ENCODE measurements at places on chromosomes 3 and 15. TPM values are rescaled to one million over a fixed set of nuclear protein-coding genes. Genes with fewer than 3 reads are reported as not detected.

- DNase-seq = no peak
Measured at GRCh38 chr3:194318511-194319161, 32.5 kb downstream of the CPN2 start.

- no peak for DNase-seq
Measured at GRCh38 chr3:66411961-66412887, 88.6 kb downstream of the LRIG1 start.

The CCDC13 gene
- 0.39 TPM for total RNA-seq

The CYP1A2 gene
- not detected for total RNA-seq

DNA sequence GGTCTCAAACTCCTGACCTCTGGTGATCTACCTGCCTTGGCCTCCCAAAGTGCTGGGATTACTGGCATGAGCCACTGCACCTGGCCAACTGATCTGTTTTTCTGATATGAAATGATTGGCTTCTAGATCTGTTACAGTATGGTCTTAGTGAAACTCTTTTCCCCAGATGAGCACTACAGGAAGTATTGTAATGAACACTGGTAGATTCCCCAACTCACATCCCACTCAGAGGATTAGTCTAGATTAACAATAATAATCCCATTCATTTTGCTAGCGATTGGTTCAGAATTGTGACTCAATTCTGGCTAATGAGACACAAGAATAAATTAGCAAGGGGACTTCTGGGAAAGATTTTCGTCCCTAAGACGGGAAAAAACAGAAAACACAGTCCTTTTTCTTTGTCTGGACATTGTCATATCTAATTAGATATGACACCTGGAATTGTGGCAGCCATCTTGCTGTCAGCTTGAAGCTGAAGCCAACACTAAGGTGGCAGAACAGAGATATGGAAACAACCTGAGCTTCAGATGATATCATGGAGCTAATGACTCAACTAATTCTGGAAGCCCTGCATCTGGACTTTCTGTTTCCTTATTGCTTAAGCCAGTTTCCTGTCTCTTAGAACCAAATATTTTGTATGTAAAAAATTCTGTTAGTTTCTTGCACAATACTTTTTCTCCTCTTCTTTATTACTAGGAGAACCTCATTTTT is 17.4 kb upstream of the NPTN start:
- DNase-seq = no peak

- DNase-seq = no peak
Measured at GRCh38 chr3:100245927-100246326, 14.9 kb upstream of the TBC1D23 start.

The RHOV gene
- total RNA-seq = not detected

The CCR5 gene
- not detected for total RNA-seq

The GOLGA8M gene
- total RNA-seq = 1.6 TPM

The RARB gene
- 11.7 TPM for total RNA-seq

The OSBPL10 gene
- total RNA-seq = 6.9 TPM

- DNase-seq = no peak
Measured at GRCh38 chr3:189756582-189757078, 125.4 kb downstream of the TP63 start.

The SCG5 gene
- total RNA-seq = 0.87 TPM

DNA sequence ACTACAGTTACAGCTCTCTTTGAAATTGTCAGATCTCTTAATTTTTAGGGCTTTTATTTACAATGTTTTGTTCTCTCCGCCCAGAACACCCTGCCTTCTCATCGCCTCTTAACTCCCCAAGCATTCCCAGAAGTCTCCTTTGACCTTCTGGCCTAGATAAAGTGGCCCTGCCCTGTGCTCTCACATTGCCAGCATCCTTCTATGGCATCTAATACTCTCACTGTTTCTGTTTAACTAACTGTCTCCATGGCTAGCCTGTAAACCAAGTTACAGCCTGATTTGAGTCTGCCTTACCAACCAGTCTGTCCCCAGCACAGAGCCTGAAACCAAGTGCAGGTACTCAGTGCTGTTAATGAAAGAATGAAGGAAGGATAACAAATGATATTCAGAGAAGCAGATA is 19.9 kb downstream of the COL8A1 start:
- DNase-seq = no peak

DNA sequence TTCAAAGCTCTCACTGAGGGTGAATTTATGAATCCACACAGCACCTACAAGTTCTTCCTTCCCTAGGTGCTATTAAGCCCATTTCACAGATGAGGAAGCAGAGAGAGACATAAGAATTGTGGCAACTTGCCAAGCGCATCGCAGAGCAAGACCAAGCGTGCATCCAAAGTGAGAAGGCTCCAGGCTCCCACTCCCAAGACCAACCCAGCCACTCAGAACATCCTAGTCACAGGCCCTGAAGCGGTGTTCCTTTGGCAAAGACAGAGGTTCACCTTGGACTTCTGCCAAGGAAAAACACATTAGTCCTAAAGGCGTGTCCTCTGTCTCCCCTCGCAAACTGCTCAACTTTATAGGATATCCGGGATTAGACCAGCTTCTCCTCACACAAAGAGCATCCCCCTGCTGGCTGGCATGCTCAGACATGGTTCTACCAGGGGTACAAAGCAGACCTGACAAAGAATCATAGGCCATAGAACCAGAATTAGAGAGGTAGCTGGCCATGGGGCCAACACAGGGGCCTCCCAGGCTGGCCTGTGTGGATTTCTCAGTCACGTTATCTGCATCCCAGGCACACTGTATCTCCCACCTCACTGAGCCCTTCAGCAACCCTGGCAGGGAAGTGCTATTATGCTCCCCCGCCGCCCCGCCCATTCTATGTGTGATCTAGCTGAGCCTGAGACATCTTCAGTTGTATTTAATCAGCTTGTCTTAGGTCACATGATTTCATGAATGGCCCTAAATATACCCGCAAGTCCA is 160.2 kb downstream of the FOXP1 start:
- no peak for DNase-seq

The TM4SF18 gene
- total RNA-seq = 2.4 TPM

GRCh38 chr3:46833346-46834300 is 29.6 kb downstream of the MYL3 start:
- no peak for DNase-seq

- no peak for DNase-seq
Measured at GRCh38 chr3:25385807-25386460, 42.1 kb upstream of the RARB start.

DNA sequence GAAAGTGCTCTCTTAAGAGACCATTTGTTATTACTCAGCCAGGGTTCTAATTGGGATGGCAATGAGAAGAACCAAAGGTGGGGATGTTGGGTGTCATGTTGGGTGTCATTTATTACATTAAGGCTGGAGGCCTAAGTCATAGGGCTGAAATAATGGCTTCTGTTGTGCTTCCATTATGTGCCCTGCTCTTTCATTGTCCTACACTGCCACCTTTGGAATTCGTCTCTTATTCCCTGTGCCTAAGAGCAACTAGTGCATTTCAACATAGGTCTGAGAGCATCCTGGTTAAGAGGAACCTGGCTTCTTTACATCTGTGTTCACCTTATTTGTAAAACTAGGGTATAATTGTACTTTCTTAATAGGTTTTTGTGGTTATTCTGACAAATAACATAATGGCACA is 32.2 kb downstream of the RIOX2 start:
- DNase-seq = no peak

The STRA6 gene
- total RNA-seq = 0.18 TPM

The SCN11A gene
- total RNA-seq = not detected

- no peak for DNase-seq
Measured at GRCh38 chr3:8474991-8475390, 26.6 kb upstream of the LMCD1 start.

The PAK6 gene
- 0.09 TPM for total RNA-seq

The FOXB1 gene
- total RNA-seq = not detected

- no peak for DNase-seq
Measured at GRCh38 chr3:83843716-83844115, 1115.1 kb upstream of the CADM2 start.

- DNase-seq = no peak
Measured at GRCh38 chr3:4290272-4290893, 12.8 kb upstream of the SETMAR start.

DNA sequence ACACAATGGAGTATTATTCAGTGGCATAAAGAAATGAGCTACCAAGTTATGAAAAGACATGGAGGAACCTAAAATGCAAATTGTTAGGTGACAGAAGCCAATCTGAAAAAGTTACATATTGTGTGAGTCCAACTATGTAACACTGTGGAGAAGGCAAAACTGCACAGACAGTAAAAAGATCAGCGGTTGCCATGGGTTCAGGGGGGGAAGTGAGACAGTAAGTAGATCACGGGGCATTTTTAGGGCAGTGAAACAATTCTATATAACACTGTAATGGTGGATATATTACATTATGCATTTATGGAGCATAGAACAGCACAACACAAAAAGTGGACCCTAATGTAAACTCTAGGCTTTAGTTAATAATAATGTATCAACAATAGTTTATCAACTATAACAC is 17.6 kb downstream of the CBLB start:
- DNase-seq = no peak

- DNase-seq = no peak
Measured at GRCh38 chr3:177517906-177518305, 320.6 kb upstream of the TBL1XR1 start.

DNA sequence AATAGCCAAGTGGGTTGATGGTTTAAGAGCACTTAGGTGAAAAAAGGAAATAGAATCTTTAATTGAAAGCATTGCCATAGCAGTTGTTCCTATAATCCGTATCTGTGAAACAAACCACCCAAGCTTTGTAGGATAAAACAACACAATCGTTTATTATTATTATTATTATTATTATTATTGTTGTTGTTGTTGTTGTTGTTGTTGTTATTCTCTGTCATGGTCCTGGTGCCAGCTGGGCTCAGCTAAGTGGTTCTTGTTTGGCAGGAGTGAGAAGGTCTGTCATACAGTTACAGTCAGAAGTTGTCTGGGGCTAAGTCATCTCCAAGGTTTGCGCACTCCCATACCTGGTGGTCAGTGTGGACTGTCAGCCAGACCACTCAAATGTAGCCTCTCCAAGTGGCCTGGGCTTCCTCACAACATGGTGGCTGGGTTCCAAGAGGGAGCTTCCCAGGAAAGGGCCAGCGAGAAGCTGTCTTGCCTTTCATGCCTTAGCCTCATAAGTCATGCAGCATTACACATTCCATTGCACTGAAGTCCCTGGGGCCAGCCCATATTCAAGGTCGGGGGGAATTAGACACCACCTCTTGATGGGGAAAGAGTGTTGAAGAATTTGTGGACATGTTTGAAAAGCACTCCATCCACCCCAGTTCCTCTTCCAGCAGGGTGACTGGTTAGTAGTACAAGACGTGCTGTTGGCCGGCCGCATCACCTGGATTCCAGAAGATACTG is 54.3 kb upstream of the FGD5 start:
- DNase-seq = no peak

DNA sequence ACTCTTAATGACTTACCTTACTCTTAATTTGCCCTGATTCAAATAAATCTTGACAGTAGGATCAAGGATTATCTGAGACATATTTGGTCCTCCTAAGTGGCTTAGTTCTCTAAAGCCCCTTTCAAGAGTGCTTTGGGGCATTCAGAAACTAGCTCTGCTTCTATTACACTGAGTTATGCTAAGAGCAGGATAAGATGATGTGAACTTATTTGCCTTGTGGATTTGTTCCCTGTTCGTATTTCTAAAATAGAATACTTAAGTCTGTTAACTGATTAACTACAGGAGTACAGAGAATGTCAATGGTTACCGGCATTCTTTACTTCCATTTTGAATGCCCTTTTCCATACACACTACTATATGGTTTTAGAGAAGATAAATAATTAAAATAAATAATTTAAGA is 14.8 kb upstream of the FRMD4B start:
- DNase-seq = no peak

DNA sequence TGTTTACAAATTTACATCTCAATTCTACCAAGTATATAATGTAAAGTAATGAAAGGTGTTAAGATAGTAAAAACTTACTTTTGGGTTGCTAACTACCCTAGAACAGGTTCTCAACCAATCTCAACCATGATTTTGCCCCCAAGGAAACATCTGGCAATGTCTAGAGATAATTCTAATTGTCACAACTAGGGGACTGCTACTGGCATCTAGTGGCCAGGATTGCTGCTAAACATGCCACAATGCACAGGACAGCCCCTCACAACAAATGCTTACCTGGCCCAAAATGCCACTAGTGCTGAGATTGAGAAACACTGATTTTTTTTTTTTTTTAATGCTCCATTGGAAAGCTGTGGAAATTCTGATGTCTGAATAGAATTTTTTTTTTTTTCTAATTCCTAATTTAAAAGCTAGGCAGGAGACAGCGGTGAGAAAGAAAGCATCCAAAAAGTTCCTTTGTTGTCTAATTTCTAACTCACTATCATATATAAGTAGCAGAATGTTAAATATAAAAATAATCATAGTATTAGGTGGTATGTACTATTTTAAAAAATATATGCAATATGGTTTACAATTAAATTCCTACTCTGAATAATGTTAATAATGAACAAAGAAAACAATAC is 81.5 kb downstream of the TJP1 start:
- DNase-seq = no peak
